T-helper 2 cell (primary cell): ENCODE measurements at places on chromosomes 1 and 21.

GRCh38 chr1:244957122-244957521, 92.8 kb upstream of the HNRNPU start:
- DNase-seq: no peak

GRCh38 chr1:200640373-200640962, 19.9 kb upstream of the KIF14 start:
- DNase-seq: no peak

DNA sequence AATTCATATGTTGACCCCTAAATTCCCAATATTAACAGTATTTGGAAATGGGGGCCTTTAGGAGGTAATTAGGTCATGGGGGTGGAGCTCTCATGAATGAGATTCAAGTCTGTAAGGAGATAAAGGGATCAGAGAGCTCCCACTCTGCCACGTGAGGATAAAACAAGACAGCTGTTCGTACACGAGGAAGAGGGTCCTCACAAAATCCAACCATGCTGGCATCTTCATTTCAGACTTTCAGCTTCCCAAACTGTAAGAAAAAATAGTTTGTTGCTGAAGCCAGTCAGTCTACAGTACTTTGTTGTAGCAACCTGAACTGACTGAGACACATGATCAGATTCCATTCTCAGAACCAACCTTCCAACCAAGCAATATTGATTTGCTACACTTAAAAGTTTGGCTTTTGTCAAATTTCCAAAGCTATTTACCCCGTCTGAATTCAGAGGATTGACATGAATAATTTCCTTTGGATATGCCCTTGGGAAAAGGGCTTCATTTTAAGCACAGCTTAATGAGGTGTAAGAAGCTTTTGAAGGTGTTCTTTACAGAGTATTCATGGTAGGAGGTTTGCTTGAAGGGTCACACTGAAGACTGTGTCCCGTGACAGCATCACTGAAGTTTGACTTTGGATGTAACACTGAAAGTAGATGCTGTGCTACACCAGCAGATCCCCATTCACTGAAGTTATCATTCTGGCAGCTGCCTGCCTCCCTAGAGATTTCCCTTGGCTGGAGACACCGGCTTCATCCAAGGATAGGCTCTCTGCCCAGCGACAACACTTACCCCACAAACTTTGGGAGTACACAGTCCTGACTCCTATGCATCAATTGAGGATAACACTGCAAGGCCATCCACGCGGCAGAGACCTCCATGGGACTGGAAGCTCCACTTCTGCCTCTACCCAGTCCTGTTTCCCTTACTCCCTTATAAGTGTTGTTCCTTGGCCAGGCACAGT, 4.9 kb upstream of the OMA1 start:
- DNase-seq: no peak

GRCh38 chr1:203381151-203381751, 30.3 kb upstream of the FMOD start:
- no peak for DNase-seq

DNA sequence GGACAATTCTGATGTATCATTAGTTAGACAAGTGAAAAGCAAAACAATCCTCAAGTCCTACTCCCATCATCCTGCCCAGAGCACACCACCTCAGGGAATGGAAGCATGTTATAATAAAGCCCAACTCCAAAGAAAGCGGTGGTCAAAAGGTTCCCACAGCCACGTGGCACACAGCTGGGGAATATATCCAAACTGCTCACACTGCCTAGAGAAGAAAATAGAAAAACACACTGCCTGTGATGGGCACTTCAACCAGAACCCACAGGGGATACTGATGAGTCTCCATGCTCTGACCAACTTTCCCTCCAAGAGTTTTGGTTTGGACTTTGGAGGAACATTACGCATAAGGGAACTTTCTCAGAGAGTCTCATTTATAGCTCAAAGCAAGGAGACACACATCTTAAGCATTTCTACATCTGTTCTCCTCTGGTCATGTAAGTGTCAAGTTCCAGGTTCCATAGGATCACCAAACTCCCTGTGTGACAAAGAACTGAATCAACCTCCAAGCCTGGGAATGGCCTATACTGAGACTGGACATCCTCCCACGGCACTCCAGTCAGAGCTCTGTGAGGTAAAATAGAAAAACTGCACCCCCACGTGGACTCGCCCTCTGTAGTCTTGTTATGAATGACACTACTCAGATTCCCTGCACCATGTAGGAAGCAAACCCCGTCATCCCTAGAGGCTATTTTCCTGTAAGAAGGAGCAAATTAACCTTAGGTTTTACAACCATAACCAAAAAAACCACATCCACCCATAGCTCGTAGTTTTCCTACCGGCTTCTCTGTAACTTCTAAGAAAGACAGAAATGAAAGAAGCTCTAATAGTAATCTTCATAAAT, 12.2 kb downstream of the DSTYK start:
- no peak for DNase-seq

DNA sequence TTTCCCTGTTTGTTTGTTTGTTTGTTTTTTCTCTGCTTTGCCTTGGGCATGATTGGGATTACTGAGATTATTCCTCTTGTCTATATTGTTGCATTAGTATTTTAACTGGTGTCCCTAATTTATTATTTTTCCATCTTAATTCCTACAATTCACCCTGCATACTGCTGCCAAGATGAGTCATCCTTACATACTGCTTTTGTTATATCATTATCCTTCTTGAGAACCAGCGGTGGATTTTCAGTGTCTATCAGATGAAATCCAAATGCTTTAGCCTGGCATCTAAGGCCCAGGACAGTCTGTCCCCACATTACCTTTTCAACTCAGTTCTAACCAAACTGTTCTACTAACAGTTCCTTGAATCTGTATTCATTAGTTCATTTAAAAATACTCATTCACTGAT, 101.7 kb downstream of the OLFML2B start:
- no peak for DNase-seq
